ENCODE measurements at places on chromosomes 12 and 14.

- no peak for DNase-seq
Observed at GRCh38 chr14:66233591-66233990, 252.6 kb upstream of the CCDC196 start.

DNA sequence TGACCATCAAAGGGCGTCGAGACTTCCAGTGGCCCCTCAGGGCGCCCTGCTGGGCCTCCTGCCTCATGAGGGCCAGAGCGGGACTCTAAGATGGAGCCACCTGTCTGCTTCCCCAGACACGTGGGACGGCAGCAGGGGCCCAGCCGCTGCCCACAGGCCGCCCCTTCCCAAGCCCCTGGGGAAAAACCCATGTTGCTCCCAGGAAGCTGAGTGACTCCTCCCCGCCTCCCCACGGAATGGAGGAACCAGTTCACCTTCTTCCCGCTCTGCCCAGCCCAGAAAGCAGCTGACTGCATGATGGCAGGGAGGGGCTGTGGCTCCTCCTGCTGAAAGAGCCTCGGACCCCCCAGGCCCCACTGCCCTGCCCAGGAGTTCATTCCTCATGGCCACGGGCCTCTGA lies 14.9 kb downstream of the RAB35 start:
- DNase-seq = no peak

GRCh38 chr14:58944968-58945356 lies 243.5 kb upstream of the DAAM1 start:
- no peak for DNase-seq

DNA sequence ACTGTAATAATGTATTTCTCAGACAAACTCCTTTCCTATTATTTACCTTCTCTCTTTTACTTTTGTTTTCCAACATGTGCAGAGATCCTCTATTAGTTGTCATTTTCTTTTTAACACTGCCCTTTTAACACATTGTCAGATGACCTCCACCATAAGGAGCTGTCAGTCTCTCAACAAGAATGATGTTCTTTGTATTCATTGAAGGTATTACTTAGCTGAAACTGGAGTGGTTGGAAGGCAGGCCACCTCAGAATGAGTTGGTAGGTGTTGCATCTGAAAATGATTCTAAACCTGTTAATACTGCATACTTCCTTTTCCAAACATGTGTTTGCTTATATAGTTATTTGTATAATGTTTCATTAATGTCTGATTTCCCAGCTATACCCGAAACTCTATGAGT lies 16.9 kb downstream of the TMEM117 start:
- no peak for DNase-seq

GRCh38 chr12:106066051-106066705 lies 72.6 kb downstream of the NUAK1 start:
- DNase-seq = no peak

Data from endodermal cell (in vitro differentiated cells).